Fibroblast of the aortic adventitia (primary cell): ENCODE measurements at places on chromosomes 12 and 14. TPM values are rescaled to one million over a fixed set of nuclear protein-coding genes. Genes with fewer than 3 reads are reported as not detected.
A peak's percentile ranks its signal among the peaks of the same experiment; 100 is the strongest.

The PSMB5 gene
- 164 and 176 TPM in 2 replicates for total RNA-seq

The CLEC6A gene
- total RNA-seq: not detected in 2 replicates

The ZDHHC22 gene
- total RNA-seq: not detected in 2 replicates

The EID3 gene
- 14.9 and 55.9 TPM in 2 replicates for total RNA-seq

- DNase-seq: no peak
Measured at GRCh38 chr12:52195065-52195730, 3.4 kb upstream of the KRT80 start.

DNA sequence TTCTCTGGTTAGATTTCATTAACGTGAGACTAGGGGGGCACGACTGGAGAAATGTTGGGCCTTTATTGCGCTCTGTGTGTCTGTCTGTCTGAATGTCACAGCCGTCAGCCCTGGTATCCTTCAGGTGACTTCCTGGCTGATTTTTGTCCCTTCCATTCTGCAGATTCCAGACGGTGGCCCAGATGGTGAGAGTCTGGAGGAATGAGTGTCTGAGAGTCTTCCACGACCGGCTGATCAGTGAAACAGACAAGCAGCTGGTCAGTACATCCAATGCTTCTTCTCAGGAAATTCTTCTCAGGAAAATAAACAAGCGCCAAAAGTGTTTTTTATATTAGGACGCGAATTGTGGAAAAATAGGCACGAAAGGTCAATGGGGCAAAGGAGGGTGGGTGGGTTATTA lies 93.5 kb downstream of the CCDC92 start:
- no peak for DNase-seq

DNA sequence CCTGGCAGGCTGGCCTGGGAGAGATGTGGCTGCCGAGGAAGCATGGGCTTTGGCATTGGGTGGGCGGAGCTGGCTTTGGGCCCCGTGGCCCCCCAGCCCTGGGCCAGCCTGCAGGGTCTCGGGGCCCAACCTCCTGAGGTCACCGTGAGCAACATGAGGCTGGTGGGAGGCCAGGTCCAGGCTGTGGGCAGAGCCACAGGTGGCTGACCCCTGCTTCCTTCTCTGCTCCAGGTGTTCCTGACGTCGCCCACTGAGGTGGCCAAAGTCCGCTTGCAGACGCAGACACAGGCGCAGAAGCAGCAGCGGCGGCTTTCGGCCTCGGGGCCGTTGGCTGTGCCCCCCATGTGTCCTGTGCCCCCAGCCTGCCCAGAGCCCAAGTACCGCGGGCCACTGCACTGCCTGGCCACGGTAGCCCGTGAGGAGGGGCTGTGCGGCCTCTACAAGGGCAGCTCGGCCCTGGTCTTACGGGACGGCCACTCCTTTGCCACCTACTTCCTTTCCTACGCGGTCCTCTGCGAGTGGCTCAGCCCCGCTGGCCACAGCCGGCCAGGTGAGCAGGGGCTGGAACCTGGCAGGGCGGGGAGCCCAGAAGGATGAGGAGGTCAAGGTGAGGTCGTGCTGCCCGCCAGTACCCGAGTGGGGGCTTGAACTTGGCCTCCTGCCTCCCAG lies 5.5 kb downstream of the SLC25A47 start:
- DNase-seq: no peak

- DNase-seq: no peak
Measured at GRCh38 chr12:126998747-126999285, 1268.2 kb upstream of the TMEM132C start.

DNA sequence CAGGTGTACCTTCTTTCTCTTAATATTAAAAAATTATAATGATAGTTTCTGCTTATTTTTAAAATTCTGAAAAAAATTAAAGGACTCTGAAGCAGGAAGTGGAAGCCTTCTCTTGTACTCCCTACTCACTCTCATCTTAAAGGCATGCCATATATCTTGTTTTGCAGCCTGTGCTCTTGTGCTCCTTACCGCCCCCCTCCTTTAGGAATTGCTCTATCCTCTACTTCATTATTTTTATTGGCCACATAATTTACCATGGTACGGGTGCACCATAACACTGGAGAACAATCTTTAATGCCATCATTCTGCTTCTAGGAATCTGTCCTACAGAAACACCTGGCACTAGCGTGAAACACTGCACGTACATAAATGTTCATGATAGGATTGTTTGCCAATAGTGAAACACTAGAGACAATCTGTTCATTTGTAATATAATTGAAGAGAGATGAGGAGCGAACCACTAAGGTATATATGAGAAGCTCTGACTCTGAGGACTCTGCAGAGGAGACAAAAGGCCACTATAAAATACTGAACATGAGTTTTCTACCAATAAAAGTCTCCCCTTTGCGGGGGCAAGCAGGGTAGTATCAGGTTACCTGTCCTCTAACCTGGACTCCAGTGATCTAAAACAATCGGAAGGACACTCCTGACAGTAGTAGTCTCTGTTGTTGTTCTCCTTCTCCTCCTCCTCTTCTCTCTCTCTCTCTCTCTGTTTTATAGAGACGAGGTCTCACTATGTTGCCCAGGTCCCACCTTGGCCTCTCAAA lies 6.3 kb upstream of the NYNRIN start:
- peak; percentile 57 for DNase-seq

DNA sequence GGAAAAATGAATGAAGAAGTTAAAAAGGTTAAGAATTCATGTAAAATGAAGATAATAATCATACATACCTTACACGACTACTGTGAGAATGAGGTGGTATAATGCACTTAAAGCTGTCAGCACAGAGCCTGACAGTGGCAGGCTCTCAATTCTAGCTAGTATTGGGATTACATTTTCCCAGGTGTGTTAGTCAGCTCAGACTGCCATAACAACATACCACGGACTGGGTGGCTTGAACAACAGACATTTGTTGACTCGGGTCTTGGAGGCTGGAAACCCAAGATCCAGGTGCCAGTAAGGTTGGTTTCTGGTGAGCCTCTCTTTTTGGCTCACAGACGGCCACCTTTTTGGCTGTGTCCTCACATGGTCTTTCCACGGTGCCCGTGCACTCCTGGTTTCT lies 167.8 kb downstream of the CHST11 start:
- DNase-seq: no peak

GRCh38 chr14:80388980-80389711 lies 177.8 kb upstream of the DIO2 start:
- peak; percentile 92 for DNase-seq
